Epithelial cell of alveolus of lung (primary cell): ENCODE measurements at places on chromosomes 16 and 17. TPM values are rescaled to one million over a fixed set of nuclear protein-coding genes. Genes with fewer than 3 reads are reported as not detected.

The PRSS27 gene
- 0.13 and 4.7 TPM in 2 replicates for total RNA-seq

The SERPINF2 gene
- total RNA-seq: 0.88 TPM in 1 of 2 replicates, not detected in the other

The MYL11 gene
- 21.2 TPM in 1 of 2 replicates, not detected in the other for total RNA-seq

The CALB2 gene
- total RNA-seq: 1.4 TPM in 1 of 2 replicates, not detected in the other

The ETV4 gene
- 10.8 and 42.8 TPM in 2 replicates for total RNA-seq

The TNK1 gene
- total RNA-seq: 0.65 and 2.2 TPM in 2 replicates

The ACSM2A gene
- not detected in 2 replicates for total RNA-seq

The PAQR4 gene
- total RNA-seq: 6.7 and 13.7 TPM in 2 replicates

The CDH1 gene
- 1.8 and 16.7 TPM in 2 replicates for total RNA-seq

The GRAPL gene
- 0.72 and 1.0 TPM in 2 replicates for total RNA-seq

The IL17C gene
- total RNA-seq: 1.3 TPM in 1 of 2 replicates, not detected in the other

The CD300H gene
- total RNA-seq: not detected in 2 replicates

The KRT39 gene
- 0.52 TPM in 1 of 2 replicates, not detected in the other for total RNA-seq

The AHSP gene
- 0.39 and 1.4 TPM in 2 replicates for total RNA-seq

The TNFRSF17 gene
- not detected in 2 replicates for total RNA-seq

The NEUROD2 gene
- total RNA-seq: not detected in 2 replicates

The C1QTNF8 gene
- total RNA-seq: not detected in 2 replicates

The PRAC1 gene
- total RNA-seq: not detected in 2 replicates

The PFN1 gene
- total RNA-seq: 668 and 1,703 TPM in 2 replicates

The EXOC3L1 gene
- total RNA-seq: 0.39 and 0.96 TPM in 2 replicates

The CD7 gene
- total RNA-seq: 2.2 and 14.8 TPM in 2 replicates

The ABR gene
- total RNA-seq: 21.9 and 45.6 TPM in 2 replicates

The GJD3 gene
- 3.4 and 3.7 TPM in 2 replicates for total RNA-seq

The WIPI1 gene
- total RNA-seq: 108 and 112 TPM in 2 replicates

The TP53TG3 gene
- not detected in 2 replicates for total RNA-seq

The TMC8 gene
- not detected in 2 replicates for total RNA-seq

The JUP gene
- total RNA-seq: 118 and 240 TPM in 2 replicates

The TPSAB1 gene
- not detected in 2 replicates for total RNA-seq

The CPSF4L gene
- 0.96 TPM in 1 of 2 replicates, not detected in the other for total RNA-seq

The NRN1L gene
- total RNA-seq: 0.96 TPM in 1 of 2 replicates, not detected in the other

The GPR179 gene
- not detected in 2 replicates for total RNA-seq

The CRLF3 gene
- total RNA-seq: 4.8 and 9.8 TPM in 2 replicates

The IGSF6 gene
- total RNA-seq: not detected in 2 replicates

The FBXL16 gene
- total RNA-seq: 0.08 and 0.91 TPM in 2 replicates

The DRC3 gene
- 0.40 and 1.4 TPM in 2 replicates for total RNA-seq

The BTBD17 gene
- total RNA-seq: not detected in 2 replicates

The KRTAP3-1 gene
- total RNA-seq: not detected in 2 replicates

The PSKH1 gene
- total RNA-seq: 9.4 and 23.6 TPM in 2 replicates

The KRTAP4-1 gene
- total RNA-seq: 0.13 TPM in 1 of 2 replicates, not detected in the other

The PRSS22 gene
- total RNA-seq: 0.40 and 4.3 TPM in 2 replicates
